LNCaP clone FGC (cell line): ENCODE measurements at places on chromosomes 3 and 15.
A peak's percentile ranks its signal among the peaks of the same experiment; 100 is the strongest.

DNA sequence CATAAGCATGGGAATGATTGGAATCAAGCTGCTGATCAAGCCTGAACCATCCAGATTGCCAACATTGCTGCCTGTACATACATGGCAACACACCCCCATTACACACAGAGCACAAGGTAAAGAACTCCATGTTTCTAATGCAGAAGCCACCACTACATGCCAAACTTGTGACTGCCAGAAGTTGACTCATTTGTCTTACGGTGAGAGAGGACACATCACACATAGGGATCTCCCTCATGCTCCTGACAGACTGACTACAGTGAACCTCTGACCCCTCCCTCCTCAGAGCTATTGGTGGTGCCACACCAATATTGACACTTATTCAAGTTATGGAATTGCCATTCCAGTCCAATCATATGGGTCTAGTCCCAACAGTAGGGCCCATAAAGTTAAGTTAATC is 42.3 kb downstream of the EFHB start:
- DNase-seq, result no peak

- no peak for DNase-seq
Measured at GRCh38 chr3:13500133-13500885, 20.2 kb downstream of the HDAC11 start.

GRCh38 chr3:120114981-120115380 is 20.7 kb upstream of the GSK3B start:
- DNase-seq, result no peak

DNA sequence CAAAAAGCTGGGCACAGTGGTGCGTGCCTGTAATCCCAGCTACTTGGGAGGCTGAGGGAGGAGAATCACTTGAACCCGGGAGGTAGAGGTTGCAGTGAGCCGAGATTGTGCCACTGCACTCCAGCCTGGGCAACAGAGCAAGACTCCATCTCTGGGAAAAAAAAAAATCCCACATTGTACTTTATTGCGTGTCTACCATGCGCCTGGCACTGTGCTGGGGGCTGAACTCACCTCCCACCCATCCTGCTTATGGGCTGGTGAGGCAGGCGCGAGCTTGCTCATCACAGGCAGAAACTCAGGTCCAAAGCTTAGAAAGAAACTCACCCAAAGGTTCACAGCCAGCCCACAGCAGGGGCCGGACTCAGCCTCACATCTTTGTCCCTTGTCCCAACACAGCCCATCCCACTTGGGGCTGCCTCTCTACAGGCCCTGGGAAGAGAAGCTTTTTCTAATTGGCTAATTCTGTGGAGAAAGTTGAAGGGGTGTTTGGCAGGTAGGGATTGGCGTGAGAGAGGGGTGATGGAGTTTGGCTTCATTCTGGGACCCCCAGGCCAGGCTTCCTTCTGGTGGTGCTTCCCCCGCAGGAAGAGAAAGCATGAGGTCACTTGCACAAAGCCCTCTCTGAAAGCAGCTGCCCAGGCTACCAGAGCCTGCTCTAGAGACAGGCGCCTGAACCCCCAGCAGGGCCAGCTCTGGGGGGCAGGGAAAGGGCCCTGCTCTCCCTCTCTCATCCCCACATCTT is 122.6 kb upstream of the SMAD3 start:
- no peak for DNase-seq

GRCh38 chr3:138222131-138222941 is 35.2 kb downstream of the ARMC8 start:
- DNase-seq, result no peak

- DNase-seq, result no peak
Measured at GRCh38 chr3:133371181-133371580, 28.7 kb upstream of the BFSP2 start.

- DNase-seq, result no peak
Measured at GRCh38 chr15:66994927-66995656, 70.3 kb upstream of the SMAD3 start.

DNA sequence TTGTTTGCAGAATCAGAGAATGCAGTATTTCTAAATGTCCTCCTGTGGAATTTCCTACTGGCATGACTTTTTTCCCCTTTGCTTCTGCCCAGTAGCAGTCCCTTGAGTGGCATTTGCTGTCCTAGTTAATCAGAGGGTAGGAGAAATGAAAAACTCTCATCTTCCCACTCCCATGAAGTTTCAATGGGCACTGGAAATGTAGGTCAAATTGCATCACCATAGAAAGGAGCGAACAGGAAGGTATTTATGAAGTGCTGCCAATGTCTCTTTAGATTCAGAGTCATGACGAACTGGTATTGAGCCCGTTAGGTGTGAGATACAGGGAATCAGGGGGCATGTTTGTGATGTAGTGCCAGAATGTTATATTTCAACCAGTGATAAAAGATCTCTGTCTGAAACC is 23.2 kb downstream of the ATXN7 start:
- no peak for DNase-seq

DNA sequence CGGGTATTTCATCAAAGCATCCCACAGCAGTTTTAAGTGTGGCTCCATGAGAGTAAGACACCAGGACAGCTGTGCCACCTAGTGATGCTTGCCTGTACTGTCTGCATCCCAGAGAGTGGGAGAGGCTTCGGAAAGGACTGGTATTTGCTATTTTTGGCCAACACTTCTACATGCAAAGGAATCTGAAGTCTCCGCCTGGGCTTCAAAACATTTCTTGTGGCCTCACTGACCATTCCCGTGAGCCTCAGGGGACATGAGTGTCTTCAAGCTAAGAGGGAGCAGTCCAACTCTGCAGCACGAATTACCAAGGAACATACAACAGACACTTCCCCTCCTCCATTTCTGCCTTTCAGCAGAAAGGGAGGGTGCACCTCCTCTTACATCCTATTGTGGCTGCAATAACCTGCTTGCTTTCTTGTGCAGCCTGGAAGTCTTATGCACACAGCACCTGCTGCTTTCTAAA is 177.5 kb downstream of the RORA start:
- DNase-seq, result no peak

- DNase-seq, result no peak
Measured at GRCh38 chr3:37969596-37970100, 20.9 kb upstream of the VILL start.

GRCh38 chr3:44942202-44942921 is 33.6 kb downstream of the ZDHHC3 start:
- DNase-seq, result no peak

GRCh38 chr3:17081520-17081919 is 196.8 kb downstream of the PLCL2 start:
- no peak for DNase-seq

- DNase-seq, result no peak
Measured at GRCh38 chr15:82900511-82901060, 51.9 kb downstream of the HOMER2 start.

DNA sequence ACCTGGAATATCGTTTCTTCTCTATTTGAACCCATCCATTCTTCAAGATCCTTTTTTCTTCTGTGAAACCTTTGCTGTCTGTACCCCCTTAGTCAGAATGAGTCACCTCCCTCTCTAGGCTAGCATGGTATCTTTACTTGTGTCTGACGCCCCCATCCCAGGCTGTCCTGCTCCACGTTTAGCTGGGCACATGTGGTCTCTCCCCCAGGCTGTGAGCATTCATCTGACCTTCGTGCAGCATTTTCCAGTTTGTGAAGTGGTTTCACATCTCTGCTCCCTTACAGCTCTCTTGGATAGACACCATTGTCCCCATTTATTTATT is 14.3 kb upstream of the TLE3 start:
- DNase-seq, result no peak

DNA sequence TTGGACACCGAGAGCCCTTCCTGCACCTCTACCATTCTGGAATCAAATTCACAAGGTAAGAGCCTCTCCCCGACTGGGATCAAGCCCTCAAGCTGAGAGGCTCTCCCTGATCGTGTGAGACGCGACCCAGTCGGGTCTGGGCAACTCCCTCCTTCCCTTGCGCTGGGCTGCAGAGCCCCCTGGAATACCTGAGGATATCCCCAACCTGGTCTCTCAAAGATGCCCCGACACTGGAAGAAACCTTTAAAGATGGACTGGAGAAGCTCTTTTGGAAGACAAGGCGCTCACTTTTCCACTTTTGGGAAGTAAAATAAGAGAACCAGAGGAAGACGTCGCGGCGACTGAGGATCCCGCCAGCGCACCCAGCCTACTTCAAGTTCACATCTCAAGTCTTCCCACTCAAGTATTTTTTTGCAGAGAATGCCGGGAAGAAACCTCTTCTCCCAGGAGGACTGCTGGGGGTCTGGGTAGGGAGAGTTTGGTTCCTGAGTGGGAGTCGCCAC is 33.8 kb downstream of the ZIC4 start:
- DNase-seq, result no peak

DNA sequence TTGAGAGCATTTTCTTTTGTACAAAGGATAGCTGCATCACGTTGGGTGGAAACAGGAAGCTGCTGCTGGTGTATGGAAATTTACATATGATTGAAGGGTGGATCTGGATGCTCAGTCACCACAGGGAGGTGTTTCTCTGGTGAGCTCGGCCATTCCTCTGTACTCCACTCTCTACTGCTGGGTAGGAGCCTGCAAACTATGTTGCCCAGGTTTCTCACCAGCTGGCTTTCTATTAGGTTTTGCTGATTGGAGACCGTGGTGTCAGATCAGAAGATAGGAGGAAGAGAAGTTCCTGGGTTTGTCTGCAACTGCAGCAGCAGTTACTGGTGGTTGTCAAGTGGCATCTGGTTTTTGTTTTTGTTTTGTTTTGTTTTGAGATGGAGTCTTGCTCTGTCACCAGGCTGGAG is 61.7 kb downstream of the TAMM41 start:
- DNase-seq, result no peak

- DNase-seq, result no peak
Measured at GRCh38 chr15:40830884-40831283, 2.4 kb upstream of the PPP1R14D start.

GRCh38 chr3:110562621-110563020 is 509.0 kb upstream of the NECTIN3 start:
- no peak for DNase-seq

DNA sequence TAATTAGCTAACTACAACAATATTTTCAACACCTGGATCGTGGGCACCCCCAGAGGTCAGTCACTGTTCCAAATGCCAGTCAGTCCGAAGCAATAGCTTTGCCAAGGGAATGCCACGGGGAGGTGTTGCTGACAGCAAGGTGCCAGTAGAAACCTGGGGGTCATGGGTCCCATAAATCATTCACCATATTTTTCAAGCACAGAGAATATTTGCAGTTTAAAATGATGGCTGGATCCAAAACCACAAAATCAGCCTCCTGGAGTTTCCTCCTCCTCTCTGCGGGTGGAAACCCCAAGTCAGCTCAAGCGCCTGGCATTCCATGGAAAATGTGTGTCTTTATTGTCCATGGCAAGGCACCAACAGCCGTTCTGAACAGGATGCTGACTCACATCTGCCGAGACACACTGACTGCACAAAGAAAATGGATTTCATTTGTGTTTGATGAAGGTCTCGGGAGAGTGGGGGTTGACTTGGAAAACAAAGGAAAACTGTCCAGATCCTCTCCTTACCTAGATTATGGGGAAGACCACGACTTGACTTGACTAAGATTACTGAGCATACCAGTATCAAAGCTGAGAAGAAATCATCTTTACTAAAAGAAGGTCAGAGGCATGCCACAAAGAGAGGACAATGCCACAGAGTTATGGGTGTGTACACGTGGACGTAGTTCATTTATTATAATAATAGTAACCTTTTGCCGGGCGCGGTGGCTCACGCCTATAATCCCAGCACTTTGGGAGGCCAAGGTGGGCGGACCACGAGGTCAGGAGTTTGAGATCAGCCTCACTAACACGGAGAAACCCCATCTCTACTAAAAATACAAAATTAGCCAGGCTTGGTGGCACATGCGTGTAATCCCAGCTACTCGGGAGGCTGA is 26.4 kb downstream of the ANXA2 start:
- peak; percentile 28 for DNase-seq

DNA sequence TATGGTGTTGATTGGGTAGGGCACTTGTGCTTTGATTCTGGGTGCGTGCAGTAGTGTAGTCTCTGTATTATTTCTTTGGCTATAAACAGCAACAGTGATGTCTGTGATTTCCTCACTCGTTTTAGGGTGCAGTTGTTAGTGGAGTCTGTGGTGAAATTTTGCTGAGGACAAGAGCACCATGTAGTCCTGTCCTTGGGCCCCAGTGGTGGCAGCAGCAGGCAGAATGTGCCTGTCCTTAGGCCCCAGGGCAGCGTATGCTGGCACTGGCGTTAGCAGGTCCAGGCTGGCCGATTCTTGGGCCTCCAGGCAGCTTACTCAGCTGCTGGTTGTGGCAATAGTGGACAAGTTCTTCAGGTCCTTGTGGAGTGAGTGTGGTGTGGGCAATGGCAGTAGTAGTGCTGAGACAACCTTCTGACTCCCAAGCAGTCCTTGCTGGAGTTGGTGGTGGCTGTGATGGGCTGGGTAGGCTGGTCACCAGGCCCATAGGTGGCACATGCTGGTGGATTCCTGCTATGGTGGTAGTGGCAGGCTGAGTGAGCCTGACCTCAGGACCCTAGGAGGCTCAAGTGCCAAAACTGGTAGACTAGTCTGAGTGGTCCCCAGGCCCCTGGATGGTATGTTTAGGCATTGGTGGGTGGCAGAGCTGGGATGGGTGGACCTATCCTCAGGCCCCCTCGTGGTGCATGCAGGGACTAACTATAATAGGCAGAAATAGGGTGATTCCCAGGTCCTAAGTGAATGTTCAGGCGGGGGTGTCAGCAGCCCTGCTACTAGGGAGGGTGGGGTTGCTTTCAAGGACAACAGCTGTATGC is 56.3 kb downstream of the TNFAIP8L3 start:
- DNase-seq, result no peak
